ENCODE measurements at places on chromosomes 5 and 9.
A peak's percentile ranks its signal among the peaks of the same experiment; 100 is the strongest.

GRCh38 chr9:35516479-35516878 is 26.6 kb downstream of the RUSC2 start:
- no peak for DNase-seq

DNA sequence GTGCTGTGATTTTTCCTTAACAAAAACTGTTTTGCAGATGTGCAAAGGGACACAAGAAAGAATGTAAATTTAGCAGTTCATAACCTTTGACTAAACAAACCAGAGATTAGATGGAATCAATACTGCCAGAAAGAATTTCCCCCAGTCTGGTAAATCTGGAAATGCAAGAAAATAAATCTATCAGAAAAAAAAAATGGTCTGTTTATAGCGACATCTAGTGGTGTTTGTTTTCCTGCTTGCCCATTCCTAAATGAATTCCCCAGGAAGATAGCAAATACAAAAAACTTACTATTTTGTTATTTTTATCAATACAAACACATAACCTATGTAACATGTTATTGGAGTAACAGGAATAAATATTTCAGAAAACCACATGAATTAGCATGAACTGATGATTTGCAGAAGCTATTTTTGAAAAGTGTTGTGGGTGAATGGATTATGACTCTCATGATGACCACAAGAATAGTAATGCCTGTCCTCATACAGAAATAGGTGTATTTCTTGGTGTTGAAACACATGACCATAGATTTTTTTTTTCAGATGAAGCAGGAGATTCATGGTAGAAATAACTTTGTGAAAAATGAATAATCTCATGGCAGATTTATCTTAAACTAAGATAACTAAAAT is 1703.8 kb downstream of the MAT2B start:
- no peak for DNase-seq

GRCh38 chr9:125966959-125967711 is 220.0 kb downstream of the PBX3 start:
- DNase-seq: peak; percentile 58

GRCh38 chr9:130181678-130182380 is 9.6 kb downstream of the NCS1 start:
- no peak for DNase-seq

- DNase-seq: no peak
Measured at GRCh38 chr5:119426057-119426456, 26.2 kb upstream of the HSD17B4 start.

Measured in NCI-H524 treated with DMSO at 0.1 percent for 48 hours (cell line).